NCI-H526 treated with DMSO at 0.1 percent for 48 hours (cell line): ENCODE measurements at places on chromosomes 4 and X.

- no peak for DNase-seq
Observed at GRCh38 chr4:16627999-16628398, 270.4 kb downstream of the LDB2 start.

- no peak for DNase-seq
Observed at GRCh38 chrX:56763556-56764152, 34.6 kb downstream of the NBDY start.

DNA sequence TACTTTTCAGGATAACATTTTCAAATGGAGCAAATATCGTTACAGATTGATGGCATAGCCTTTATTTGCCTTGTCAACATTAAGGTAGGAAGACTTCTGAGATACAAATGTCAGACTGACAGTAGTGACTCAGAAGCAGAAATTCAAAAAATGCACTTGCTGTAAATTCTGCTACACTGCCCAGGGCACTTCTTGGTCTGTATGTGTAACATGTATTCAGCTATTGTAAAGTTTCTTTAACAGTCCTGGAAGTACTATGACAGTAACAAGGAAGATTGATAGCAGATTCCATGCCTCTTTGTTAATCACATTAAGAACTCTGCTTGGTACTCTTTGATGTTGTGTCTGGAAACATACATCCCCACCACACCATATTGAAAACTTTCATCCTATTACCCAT lies 69.6 kb upstream of the PCDH18 start:
- no peak for DNase-seq

- DNase-seq, result no peak
Observed at GRCh38 chrX:42739741-42740140, 38.2 kb downstream of the PPP1R2C start.

DNA sequence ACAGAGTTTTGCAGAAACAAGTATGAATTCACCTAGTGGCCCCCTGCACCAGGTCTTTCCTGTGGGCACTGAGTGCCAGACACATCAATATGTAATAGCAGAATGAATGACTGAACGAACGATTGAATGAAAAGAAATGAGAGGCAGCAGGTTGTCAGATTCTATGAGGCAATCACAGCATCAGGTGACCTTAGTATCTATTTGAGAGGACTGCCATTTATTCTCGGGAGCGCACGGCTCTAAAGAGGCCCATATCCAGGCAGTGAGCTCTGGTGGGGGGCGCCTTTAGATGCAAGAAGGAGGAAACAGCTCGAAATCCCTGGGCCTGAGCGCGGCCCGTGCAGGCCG lies 528 bp upstream of the SLC25A4 start:
- no peak for DNase-seq

GRCh38 chr4:114021451-114021850 lies 42.0 kb upstream of the ARSJ start:
- DNase-seq, result no peak

DNA sequence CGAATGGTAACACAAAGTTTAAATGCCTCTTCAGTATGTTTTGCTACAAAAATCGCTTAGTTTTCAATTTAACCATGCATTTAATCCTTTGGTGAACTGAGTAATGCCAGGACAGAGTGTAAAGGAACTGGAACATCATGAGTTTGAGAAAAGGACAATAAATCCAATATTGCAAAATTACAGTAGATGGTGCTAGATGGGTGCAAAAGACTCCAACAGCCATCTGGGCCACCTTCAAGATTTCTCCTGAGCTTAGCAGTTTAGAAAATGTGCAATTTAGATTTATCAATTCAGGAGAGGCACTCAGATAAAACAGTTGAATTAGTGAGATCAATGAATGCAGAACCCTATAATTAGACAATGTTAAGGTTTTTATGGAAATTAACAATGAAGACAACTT lies 33.2 kb upstream of the MID1IP1 start:
- peak; percentile 9 for DNase-seq

DNA sequence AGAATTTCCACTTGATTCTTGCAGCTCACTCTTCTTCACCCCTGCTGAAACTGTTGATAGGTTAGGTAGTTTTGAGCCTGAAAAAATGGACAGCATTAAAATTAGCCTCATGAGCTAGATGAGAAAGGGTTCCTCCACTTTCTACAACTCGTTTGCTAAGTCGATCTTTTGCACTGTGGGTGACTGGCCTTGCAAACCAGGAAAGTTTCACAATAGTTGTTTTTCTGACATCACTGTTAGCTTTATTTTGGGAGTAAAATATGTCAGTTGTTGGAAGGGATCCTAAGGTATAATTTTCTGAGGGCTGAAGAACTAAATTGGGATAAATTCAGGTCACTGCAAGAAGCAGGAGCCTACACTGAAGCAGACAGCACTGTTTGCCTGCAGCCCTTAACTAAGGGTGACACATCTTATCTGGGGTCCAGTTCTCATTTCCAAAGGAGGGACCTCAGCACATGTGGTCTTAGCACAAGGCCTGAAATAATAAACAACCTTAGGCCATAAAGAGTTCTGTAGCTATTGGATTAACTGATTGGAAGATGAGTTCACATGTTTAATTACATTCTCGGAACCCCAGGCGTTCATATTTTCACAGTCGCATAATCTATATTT lies 29.1 kb downstream of the ANAPC4 start:
- no peak for DNase-seq

GRCh38 chr4:152640058-152640921 lies 39.5 kb downstream of the TMEM154 start:
- peak; percentile 26 for DNase-seq

DNA sequence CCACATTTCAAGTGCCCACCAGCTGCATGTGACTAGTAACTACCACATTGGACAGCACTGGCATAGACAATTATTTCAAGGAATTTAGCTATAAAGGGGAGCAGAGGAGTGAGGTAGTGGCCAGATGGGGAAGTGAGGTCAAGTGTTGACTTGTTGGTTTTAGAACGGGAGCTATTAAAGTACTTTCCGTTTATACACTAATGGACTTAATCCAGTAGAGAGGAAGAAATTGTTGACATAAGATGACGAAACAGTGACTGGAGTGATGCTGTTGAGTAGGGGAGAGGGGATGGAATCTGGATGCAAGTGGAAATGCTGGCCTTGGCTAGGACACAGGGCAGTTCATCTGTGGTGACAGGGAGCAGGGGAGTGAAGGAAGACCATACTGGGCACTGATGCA lies 154.4 kb downstream of the AMMECR1 start:
- no peak for DNase-seq

DNA sequence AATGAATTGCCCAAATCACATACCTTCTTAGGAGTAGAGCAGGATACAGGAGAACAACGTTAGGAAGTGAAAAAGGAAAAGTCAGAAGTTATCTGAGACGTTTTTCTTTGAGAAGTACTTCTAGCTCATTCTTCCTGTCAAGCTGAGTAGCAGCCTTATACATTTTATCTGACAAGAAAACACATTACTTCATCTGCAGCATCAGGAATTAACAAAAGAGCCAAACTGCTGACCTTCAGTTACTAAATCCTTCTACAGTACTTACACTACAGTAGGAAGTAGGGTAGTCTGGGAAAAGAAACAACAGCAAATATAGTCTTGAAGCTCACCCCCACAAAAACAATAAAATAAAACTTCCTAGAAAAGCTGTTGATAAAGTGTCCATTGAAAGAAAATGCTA lies 57.0 kb downstream of the ATP11C start:
- DNase-seq, result no peak
